A549 treated with GW870086 at 1 μM for 4 hours (cell line): ENCODE measurements at places on chromosomes 7 and 10. TPM values are rescaled to one million over a fixed set of nuclear protein-coding genes. Genes with fewer than 3 reads are reported as not detected.

SCIN gene
- 0.31 to 0.82 TPM (median 0.41 TPM) in 5 replicates for total RNA-seq

SMO gene
- 11.5 to 16.2 TPM (median 13.6 TPM) in 5 replicates for total RNA-seq

SGMS1 gene
- total RNA-seq = 38.4 to 51.9 TPM (median 48.4 TPM) in 5 replicates

MRLN gene
- not detected in 5 replicates for total RNA-seq

ATRNL1 gene
- total RNA-seq = 0.14 to 0.28 TPM (median 0.18 TPM) in 4 of 5 replicates, not detected in the other

CHAT gene
- total RNA-seq = not detected in 5 replicates

EPHB4 gene
- total RNA-seq = 38.5 to 44.1 TPM (median 42.9 TPM) in 5 replicates
